ENCODE measurements at places on chromosomes 3 and 15.
A peak's percentile ranks its signal among the peaks of the same experiment; 100 is the strongest.

GRCh38 chr15:54599386-54599785, 597.4 kb downstream of the RSL24D1 start:
- DNase-seq: no peak

GRCh38 chr3:138351151-138351550, 2.8 kb downstream of the MRAS start:
- DNase-seq: no peak

DNA sequence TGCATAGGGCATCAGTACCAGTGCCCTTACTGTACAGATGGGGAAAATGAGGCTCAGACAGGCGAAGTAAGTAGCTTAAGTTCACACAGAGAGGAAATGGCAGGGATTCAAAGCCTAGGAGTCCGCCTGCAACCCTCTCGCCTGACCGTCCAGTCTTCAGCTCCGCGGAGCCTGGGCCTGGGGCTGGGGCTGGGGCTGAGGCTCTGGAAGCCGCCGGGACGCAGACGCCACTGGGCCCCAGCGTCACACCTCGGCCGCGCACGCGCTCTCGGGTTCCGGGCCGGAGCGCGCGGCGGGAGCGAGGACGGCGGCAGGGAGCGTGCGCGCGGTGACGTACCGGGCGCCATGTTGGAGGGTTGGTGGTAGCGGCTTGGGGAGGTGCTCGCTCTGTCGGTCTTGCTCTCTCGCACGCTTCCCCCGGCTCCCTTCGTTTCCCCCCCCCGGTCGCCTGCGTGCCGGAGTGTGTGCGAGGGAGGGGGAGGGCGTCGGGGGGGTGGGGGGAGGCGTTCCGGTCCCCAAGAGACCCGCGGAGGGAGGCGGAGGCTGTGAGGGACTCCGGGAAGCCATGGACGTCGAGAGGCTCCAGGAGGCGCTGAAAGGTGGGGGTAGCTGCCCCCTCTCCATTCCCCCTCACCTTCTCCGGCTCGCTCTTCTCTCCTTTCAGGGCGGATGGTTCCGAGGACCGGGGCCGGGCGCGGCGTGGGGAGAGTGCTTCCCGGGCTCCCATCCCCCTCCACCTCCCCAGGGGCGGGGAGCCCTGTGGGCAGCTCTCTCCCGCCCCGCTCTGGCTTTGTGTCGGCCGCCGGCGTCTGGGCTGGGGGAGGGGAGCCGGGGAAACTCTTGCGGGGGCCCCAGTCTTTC, at the start of gene PPP4R2:
PPP4R2 (plus strand) TSS at position 339 of the 861 bp plus-strand sequence; CDS start at position 566, 227 bp downstream.
- peak; percentile 78 for DNase-seq

- no peak for DNase-seq
Measured at GRCh38 chr15:91223863-91224262, 123.8 kb downstream of the SV2B start.

DNA sequence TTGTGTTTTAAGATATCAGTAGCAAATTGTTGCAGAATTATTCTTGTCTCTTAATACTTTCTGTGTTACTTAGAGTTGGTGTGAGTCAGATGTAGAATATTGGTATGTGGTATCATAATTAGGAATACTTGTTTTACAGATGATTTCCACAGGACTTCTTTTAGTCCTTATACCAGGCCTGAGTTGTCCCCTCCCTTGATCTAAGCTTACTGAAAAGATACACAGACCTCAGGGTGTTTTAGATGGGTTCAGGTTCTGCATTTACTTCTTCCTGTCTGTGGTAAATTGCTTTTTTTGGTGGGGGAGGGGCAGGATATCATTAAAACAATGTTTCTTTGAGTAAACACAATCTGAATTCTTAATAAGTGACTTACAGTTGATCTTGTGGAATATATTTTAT, 14.2 kb downstream of the DZIP3 start:
- DNase-seq: no peak

- DNase-seq: no peak
Measured at GRCh38 chr3:183897606-183898005, 12.9 kb upstream of the PARL start.

- DNase-seq: no peak
Measured at GRCh38 chr3:27508424-27508823, 24.2 kb upstream of the SLC4A7 start.

DNA sequence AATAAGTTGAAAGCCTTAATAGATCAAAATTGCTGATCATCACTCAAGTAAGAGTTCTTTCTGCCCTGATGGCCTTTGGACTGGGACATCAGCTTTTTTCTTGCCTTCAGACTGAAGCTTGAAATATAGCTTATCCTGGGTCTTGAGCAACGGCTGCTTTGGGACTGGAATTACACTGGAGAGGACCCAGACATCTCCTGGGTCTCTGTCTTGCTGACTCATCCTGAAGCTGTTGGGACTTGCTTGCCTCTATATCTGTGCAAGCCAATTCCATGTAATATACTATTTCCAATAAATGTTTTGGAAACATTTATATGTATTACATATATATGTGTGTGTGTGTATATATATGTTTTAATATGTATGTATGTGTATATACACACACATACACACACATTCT, 260.2 kb downstream of the PDZRN3 start:
- DNase-seq: no peak

- DNase-seq: no peak
Measured at GRCh38 chr3:187570776-187571175, 99.4 kb downstream of the SST start.

- DNase-seq: no peak
Measured at GRCh38 chr15:47674586-47675232, 42.6 kb upstream of the SEMA6D start.
